Activated T-cell treated with anti-CD3 and anti-CD28 coated beads, Interleukin-2, amount 50 U/mL, for 72 hours (primary cell): ENCODE measurements at places on chromosomes 6 and 20. TPM values are rescaled to one million over a fixed set of nuclear protein-coding genes. Genes with fewer than 3 reads are reported as not detected.

The IMPG1 gene
- total RNA-seq = not detected

DNA sequence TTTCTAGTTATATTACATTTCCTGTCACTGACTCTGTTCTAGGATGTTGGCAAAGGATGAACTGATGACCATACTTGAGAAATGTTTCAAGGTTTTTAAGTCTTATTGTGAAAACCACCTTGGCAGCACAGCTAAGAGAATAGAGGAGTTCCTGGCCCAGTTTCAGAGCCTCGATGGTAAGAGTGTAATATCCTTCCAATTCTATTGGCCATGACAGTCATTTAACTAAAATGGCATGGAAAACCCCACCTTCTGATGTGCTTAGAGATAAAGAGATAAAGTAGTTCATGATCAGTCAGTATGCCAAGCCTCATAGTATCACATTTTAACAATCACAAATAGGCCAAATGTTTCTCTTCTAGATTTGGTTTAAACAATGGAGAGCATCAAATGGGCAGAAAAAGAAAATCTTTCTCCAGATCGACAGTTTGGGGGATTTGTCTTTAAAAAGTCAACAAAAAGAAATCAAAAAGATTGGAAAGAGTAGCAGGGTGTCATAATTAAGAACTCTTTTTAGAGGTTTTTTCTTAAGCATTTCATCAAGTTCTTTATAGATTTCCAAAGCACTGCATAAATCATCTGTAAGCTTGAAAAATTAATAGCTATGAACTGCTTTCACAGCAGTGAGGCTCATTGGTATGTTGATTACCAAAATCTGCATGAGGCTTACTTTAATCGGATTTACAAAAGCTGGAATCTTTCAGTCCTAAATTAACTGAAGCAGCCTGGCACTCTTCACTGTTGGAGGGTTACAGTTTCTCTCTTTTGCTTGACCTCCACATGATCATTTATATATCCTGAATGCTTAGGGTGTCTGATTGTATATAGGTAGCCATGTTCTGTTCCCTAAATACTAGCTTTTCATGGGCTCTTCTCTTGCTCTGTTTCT lies 48.7 kb downstream of the AKIRIN2 start:
- peak; percentile 44 for DNase-seq

- no peak for DNase-seq
Measured at GRCh38 chr6:16337295-16337975, 99.0 kb downstream of the GMPR start.

DNA sequence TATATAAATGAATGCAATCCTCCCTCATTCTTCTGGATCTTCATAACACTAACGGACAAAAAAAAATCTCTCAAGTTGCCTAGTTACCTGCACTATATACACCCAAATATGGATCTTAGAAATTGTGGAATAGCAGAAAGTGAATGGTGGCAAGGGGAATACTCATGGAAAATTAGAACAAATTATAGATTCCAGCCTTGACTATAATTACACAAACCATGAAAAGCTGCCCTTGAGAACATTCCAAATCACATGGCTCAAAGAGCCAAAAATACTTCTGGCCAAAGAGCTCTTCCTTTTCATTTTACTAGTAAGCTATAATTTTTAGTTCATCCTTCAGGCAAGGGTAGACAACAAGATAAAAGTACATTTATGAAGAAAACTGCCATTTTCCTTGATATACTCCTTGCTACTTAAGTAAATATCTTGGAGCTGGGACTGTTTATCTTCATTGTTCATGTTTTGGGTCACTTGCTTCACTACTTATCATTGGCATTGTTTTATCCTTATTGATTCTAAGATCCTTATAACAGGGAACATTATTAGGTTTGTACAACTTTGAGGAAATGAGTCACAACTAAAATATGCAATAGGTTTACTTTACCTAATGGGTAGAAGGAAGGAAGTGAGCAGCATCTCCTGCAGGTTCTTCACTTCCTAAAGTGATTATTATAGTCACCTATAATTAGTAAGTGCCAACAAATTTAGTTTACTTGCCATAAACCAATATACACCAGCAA lies 6.4 kb upstream of the MTRES1 start:
- DNase-seq = no peak

GRCh38 chr6:34284563-34285447 lies 36.0 kb upstream of the SMIM29 start:
- no peak for DNase-seq

The MLN gene
- not detected for total RNA-seq

The SLC35B2 gene
- total RNA-seq = 13.9 TPM

The NKX2-2 gene
- not detected for total RNA-seq

DNA sequence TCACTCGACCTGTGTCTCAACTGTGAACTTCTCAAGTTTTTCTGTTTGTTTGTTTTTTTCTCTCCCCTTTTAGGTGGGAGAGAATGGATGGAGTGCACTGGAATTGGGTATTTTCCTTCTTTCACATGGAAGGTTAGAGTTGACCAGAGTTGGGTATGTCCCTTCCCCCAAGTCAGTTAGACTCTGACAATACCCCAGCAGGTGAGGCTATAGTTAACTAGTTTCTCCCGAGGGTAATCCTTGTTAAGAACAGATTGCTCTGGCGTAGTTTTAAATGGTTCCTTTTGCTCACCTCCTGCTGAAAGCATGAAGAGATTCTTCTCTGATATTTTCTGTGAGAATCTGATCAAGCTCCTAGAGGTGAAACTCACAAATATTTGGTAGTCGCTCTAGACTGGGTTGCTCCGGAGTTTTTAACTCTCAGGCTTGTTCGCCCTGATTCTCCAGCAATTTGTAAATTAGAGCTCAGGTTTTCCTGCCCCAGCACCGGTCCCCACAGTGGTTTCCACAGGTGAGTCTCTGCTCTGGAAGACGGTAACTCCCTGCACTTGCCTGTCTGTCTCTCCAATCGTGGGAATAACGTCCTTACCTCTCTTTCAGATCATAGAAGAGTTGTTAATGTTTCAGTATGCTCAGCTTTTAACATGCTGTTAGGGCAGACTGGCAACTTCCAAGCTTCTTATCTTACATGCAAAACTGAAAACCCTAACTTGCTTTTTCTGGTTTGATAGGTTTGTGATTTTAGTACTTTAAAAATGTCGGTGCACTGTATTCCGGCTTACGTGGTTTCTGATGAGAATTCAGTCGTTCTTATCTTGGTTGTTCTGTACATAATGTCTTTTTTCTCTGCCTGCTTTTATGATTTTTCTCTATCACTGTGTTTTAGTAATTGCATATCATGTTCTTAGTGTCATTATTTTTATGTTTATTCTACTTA lies 111.2 kb upstream of the HIVEP1 start:
- DNase-seq = no peak

DNA sequence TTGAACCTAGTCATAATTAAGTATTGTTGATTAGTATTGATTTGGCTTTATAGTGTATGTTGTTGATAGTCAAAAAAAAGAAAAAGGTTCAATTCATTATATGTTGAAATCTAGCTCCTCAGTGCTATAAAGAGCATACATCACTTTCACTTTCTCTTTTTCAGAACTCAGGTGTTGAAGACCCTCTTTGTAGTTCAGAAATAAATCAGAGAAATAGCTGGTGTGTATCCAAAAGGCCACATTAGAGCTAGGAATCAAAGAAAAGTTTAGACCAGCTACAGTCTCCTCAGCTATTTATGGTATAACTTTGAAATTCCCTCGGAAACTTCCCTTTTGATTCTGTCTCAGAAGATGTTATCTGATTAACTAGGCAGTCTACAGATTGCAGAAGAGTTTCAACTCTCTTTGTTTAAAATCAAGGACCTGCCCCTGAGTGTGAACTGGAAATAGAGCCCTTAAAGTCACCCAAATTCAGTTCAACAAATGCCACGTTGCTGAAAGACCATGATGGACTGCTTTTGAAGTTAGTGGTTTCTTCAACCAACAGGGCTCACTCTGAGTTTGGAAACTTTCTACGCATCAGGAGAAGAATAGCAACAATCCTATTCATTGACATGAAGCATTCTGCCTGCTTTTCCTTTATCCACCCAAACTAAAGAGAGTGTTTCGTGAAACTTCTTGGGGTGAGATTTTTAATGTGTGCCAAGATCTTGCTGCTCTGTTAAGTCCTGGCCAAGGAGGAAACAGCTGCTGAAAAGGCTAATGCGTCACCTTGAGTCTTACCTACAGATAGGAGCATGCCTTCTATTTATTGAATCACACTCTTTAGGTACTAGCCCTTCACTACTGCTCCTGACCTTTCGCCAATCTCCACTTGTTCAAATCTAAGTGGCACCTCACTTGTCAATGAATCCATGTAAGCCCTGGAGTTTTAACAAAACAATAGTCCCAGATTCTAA lies 111.7 kb downstream of the TNFRSF21 start:
- no peak for DNase-seq

DNA sequence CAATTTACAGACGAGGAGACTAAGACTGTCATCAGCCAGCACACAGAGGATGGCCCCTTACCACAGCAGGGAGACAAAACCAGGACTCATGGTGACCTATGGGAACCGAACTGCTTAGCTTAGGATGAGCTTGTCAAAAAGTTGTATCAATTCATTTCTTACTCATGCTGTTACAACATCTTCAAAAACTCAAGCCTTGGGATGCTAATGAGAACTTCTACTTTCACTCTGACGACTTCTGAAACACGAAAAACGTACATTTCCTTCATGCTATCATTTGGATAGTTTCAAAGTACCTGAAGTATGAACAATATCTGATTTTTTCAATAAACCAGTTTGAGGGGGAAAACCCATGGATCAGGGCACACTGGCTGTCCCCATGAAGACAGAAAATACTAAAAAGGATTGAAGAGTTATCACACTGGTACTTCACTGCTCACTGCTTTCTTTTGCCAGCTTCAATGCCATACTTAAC lies 31.9 kb downstream of the HIVEP2 start:
- DNase-seq = peak; percentile 48

GRCh38 chr6:87902383-87902782 lies 145.3 kb upstream of the SPACA1 start:
- DNase-seq = no peak

DNA sequence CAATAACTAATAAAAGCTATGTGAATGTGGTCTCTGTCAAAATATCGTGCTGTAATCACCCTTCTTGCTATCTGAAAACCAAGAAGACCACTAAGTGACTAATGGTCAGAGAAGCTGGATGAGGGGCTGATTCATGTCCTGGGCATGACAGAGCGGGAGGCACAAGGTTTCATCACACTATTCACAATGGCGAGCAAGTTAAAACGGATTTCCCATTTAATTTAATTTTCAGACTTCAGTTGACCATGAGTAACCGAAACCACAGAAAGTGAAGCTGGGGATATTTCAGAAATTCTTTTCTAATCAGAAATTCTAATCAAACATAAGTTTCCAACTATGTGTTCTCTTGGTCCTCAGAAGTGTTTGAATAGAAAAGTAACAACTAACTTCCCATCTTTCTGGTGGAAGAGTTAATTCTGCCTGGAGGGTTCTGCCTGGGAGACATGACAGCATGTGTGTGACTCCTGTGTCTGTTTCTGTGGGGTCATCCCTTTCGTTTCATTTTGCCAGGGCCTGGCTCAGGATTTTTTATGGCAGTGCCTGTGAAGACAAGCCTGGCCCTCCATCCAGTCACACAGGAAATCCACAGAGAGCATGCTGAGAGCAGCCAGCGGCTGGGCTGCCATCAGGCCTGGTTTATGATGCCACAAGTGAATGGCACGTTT lies 98.9 kb downstream of the FAM120B start:
- no peak for DNase-seq

The PPP1R14C gene
- 1.8 TPM for total RNA-seq

DNA sequence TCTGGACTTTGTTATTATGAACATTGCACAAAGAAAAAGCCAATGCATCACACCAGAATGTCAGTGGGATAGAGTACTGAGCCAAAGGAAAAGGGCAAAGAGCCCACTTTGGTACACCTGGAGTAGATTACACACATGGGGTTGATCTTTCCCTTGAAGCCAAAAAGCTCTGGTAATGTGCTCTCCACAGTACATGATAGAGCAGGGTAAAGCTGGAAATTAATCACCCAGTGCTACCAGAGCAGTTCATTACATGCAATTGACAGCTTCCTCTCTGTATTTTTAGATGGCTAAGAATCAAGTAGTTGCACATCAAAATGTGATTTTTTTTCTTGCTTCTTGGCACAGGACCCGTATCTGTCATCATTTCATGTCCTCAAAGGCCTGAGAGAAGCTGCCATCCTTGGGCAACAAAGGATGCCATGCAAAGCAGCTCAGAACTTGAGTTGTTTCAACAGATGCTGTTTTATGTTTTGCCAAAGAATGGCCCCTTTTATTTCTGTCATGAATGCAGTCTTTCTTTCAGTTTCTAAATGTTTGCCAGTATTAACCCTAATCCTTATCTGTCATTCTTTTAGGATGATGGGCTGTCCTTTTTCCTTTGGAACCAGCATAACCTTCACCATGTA lies 88.1 kb downstream of the HDGFL1 start:
- no peak for DNase-seq

DNA sequence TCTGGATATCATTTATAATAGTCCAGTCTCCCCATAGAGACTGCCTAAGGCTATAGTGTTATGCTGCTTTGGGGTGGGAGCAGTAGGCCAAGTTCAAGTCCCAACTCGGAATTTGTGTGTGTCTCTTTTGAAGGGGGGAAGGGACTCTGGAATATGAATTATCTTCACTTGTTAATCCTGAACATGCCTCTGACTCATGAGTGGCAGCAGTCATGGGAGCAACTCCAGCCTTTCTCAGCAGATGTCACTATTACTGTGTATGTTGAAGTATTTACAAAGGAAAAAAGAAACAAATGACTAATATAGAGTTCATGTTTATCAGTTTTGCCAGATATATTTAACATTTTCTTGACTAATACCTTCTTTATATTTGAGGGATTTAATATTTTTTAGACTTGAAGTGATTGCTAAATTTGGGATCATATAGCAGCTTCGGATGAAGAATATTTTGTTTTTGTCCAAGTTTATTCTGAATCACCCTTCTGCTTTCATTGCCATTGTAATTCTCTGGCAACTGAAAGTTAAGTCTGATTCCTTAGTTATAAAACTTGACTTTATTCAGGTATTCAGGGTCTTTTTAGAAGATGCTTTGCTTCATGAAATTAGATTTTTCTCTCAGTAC lies 23.4 kb downstream of the FAM217A start:
- no peak for DNase-seq

The STX11 gene
- total RNA-seq = 34.0 TPM

- no peak for DNase-seq
Measured at GRCh38 chr20:62066339-62066982, 780 bp upstream of the TAF4 start.

The KIF16B gene
- total RNA-seq = 7.3 TPM

GRCh38 chr20:12902992-12903391 lies 105.8 kb upstream of the SPTLC3 start:
- no peak for DNase-seq

- DNase-seq = no peak
Measured at GRCh38 chr6:60754879-60755278, 1531.1 kb downstream of the KHDRBS2 start.

The KCNQ2 gene
- total RNA-seq = 0.44 TPM
